ENCODE measurements at places on chromosomes 6 and 20. TPM values are rescaled to one million over a fixed set of nuclear protein-coding genes. Genes with fewer than 3 reads are reported as not detected.

Gene EPHA7
- 0.34 TPM for total RNA-seq

DNA sequence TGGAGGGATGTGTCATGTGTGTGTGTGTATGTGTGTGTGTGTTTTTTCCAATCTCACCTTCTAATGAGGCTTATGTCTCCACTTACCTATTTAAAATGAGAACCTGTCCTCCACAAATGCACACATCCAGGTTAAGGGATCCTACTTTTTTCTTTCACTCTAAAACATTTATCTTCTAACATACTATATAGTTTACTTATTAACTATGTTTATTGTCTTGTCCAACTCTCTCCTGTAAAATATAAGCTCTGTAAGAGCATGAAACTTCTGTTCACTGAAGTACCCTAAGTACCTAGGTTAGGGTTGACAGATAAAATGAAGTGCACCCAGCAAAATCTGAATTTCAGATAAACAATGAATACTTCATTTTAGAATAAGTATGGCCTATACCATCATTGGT is 29.2 kb upstream of the RBM24 start:
- DNase-seq: no peak

DNA sequence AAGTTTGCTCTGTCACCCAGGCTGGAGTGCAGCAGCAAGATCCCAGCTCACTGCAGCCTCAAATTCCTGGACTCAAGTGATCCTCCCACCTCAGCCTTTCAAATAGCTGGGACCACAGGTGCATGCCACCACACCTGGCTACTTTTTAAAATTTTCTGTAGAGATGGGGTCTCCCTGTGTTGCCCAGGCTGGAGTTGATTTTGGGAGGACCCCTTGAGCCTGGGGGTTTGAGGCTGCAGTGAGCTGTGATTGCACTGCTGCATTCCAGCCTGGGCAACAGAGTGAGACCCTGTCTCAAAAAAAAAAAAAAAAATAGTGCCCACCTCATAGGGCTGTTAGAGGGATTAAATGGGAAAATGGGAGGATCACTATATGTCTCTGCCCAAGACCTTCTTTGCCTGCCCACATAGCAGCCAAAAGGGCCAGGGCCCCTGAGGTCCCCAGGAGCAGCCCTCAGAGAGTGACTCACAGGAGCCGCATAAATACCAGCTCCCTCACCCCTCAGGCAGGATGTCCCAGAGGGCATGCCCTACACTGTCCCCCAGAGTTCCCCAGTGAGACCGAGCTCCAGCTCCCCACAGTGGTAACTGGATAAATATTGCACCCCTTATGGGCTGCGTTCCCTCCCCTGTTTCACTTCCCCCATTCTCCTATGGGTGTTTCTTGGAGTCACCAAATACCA is 11.7 kb upstream of the MDGA1 start:
- no peak for DNase-seq

Gene DLL1
- total RNA-seq: 26.6 TPM

GRCh38 chr20:16576219-16576618 is 3.0 kb upstream of the KIF16B start:
- DNase-seq: no peak

DNA sequence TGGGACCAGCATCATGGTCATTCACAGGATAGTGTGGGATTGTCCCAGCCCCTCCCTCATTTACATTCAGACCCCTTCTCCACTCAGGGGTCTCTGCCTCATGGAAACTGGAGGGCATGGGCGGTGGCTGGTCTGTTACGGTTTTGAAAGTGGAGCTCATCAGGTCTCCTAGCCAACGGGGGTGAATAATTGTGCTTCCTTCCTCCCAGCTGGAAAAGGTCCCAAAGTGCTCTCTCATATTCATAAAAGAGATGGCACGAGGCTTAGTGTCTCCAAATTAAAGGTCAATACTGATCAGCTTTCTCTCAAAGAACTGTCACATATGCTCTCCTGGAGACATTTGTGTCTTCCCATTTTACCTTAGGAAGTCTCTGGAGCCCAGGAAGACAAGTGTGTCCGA is 19.9 kb downstream of the JARID2 start:
- no peak for DNase-seq

- DNase-seq: no peak
Observed at GRCh38 chr6:13611715-13612114, 3.4 kb upstream of the NOL7 start.

DNA sequence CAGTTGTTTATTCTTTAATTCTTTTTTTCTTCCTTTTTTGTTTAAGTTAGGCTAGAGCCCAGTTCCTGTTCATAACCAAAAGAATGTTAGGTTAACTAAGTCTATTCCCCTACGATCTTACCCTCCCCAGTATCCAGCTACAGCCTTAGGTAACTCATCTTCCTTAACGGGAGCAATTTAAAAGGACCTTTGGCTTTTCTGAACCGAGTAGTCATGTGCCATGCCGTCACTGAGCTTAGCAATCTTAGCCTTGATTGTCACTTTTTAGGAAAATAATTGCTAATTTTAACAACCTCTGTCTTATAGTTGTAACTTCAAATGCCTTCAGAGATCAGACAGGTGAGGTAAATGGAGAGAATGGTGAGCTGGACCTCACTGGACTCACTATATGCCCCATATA is 6.2 kb downstream of the METTL24 start:
- DNase-seq: no peak

GRCh38 chr20:23624324-23624691 is 13.4 kb downstream of the CST3 start:
- no peak for DNase-seq

Gene PRPH2
- total RNA-seq: 0.40 TPM

Gene GPR63
- total RNA-seq: 1.1 TPM

- DNase-seq: no peak
Observed at GRCh38 chr6:150251566-150252186, 108.8 kb downstream of the PPP1R14C start.

DNA sequence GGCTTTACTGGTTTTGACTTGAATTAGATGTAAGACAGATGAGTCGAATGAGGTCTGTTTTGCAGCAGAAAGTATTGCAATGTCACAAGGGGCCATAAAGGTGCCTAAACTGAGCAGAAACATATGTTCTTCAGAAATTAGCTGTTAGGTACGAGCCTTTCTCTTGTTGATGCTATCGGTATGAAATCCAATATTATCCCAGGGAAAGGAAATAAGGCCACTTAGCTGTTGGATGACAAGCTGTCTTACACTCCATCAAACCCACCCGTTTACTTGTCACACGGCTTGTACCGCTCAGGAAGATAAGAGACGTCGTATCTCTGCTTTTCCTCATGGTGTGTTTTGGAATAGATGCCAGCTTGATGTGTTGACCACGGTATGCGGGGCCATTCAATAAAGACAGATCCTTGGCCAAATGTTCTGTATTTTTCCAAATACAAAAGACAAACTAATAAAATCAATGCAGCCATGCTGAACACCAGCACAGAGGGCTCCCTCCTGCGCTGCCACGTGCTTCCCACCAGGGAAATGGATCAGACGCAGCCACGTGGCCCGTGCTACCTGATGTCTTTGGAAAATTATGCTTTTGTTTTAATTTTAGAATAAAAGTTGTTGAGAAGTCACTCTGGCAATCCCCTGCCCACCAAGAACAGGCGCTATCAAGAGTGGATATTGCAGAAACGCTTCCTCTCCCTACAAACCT is 255.9 kb upstream of the SULF2 start:
- no peak for DNase-seq

DNA sequence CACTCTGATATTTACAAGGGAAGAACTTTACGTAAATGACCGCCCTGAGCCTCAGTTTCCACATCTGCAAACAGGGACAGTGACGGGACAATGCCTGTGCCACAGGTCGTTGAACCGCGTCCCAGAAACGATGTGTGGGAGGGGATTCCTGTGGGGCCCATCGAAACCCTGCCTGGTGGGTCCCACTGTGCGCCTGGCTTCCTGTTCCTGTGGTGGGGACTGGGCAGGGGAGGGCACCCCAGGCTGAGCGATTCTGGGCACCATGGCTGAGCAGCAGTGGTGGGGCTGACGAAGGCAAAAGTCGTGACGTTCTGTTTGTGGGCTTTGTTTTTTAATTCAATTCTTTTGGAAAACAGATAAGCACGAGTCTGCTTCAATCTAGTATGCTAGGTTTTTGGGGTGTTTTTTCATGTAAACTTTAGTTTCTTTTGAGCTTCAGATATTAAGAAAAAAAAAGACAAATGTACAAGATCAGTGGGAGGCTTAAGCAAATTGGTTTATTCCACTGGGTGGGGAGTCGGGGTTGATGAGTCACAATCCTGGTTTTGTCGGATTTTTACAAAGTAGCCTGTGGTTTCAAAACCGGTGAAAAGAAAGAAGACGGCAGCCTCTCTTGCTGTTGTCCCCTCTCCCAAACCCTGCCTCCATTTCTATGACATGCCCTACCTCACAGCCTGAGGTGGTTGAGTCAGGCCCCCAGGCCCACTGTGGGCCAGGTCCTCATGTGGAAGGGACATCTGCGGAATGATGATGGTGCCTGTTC is 40.4 kb downstream of the GNAS-AS1 start:
- no peak for DNase-seq

Gene CCDC28A
- total RNA-seq: 25.9 TPM

Gene MICB
- total RNA-seq: 1.2 TPM

DNA sequence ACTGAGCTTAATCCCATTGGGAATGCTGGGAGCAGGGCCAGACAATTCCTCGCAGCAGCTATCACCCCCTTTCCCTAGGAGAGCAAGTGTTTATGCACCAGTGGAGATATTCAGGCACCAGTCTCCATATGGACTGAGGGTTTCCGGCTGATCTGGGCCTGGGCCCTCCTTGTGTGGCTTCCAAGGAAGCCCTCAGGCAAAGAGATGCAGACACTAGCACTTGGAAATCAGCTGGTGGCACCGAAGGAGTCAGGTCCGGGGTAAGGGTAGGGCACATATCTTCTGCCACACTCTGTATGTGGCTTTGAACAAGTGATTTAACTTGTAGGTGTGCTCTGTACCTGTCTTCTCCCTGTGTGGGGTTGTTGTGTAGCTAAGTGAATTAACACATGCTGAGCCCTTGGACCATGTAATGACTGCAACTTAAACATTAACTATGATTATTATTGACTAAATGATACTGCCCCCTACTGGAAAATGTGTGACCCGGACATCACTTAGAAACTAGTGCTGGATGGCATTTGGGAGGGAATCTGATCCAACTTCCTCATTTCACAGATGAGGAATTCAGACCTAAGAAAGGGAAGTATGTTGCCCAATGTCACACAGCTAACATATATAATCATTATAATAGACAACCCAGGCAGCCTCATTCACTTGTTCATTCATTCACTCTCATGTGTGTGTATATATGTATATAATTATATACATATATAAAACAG is 19.3 kb upstream of the WFDC2 start:
- DNase-seq: peak; percentile 21

- no peak for DNase-seq
Observed at GRCh38 chr6:33929575-33930288, 125.9 kb upstream of the MLN start.

Gene GPANK1
- 15.2 TPM for total RNA-seq

DNA sequence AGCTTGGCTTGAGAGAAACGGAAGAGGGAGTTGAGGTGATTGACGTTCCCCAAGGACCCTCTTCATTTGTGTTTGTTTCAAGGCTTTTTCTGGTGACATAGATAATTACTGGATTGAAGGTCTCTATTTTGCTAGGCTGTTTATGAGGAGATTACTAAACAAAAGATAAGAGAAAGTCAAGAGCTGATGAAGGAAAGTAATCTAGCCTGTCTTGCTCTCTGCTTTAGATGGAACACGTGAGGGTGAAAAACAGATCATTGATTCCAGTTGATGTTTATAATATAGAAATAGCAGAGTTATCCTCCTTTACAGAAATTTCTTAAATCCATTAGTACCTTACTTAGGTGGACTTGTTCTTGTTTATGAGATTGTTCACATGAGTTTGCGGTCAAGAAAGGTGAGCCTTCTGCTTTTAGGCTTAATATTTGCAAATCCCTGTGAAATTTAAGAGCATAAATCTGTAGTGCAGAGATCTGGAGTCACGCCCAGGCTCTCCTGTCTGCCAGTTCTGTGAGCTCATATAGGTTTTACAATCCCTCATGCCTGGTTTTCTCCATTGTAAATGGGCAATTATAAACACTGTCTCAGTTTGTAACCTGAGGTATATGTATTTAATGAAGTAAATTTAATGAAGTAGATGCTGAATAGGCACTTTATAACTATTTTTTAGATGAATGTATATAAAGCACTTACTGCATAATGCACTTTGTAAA is 272.8 kb downstream of the NKAIN2 start:
- DNase-seq: no peak

Gene SAMD10
- total RNA-seq: 5.8 TPM

Gene HLA-G
- not detected for total RNA-seq

Gene STMND1
- total RNA-seq: 0.92 TPM

Gene TCF15
- 0.22 TPM for total RNA-seq

Gene RHAG
- total RNA-seq: not detected

GRCh38 chr20:24449026-24449720 is 20.3 kb upstream of the SYNDIG1 start:
- DNase-seq: no peak

DNA sequence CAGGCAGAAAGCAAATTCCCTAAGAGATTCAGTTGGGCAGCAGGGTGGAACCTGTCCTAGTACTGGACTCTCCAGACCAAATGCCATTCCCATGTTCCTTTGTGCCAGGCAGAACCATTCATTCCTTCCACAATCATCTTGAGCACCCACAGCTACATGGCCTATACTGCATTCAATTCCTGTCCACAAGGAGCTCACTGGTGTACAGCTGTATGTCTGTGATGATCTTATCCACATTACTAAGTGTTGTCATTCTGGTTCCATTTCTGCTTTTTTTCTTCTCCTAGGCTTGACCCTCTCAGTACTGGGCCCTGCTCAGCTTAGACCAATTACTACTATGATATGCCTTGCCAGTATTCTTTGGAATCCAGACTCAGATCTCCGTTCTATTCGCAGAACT is 27.5 kb downstream of the MAN1A1 start:
- DNase-seq: no peak

DNA sequence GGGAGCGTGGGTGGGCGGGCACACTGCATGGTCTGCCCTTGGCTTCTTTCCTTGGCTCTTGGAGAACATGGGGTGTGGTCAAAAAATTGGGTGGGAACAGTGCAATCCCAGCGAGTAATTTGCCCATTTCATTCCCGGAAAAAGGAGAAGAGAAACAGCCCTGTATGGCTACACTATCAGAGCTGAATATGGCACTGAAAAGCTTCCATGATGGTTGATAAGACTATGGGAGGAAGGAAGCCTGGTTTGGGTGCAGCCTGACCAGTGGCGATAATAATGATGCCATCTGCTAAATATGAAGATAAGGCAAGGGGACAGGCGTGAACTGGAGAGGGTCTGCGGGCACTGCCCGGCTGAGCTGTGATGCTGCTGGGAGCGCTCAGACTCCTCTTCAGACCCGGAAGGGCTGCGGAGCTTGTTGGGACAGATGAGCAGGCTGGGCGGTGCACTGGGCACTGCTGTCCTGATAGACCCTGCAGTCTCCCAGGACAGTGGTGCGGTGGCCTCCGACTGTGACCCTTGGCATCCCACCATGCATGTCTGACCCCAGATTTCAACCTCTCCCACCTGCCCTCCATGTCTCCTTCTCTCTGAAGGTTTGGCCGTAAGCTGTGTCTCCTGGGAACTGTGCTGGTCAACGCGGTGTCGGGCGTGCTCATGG is 10.2 kb downstream of the SLC22A1 start:
- DNase-seq: no peak

- no peak for DNase-seq
Observed at GRCh38 chr20:46580613-46581205, 30.3 kb upstream of the OCSTAMP start.

All from left colon (tissue), 2 donors.